Ovary (tissue), 10 donors: ENCODE measurements at places on chromosomes 6 and 20. TPM values are rescaled to one million over a fixed set of nuclear protein-coding genes. Genes with fewer than 3 reads are reported as not detected.

Gene WDR27
- 16.6 TPM for polyA plus RNA-seq

GRCh38 chr6:21132446-21132845, 461.1 kb upstream of the SOX4 start:
- DNase-seq, result no peak
- no peak overlapping the region for H3K4me3 ChIP-seq
- H3K27me3 ChIP-seq, result no peaks in the 10 kb centered on the region
- no peaks in the 10 kb centered on the region for H3K36me3 ChIP-seq
- H3K27ac ChIP-seq, result no peak overlapping the region

DNA sequence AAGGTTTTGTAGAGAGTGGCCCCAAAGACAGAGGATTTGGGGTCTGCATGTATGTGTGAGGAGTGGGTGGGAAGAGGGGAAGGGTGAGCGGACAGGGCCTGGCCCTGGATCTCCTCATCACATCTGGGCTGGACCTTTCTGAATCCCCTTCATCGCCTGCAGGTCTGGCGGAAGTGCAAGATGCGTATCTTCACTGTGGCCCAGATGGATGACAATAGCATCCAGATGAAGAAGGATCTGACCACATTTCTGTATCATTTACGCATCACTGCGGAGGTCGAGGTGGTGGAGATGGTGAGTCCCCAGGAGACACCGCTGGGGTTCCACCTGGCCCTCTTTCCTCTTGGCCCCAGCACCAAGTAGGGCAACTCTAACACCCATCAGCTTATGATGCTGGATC, 24.4 kb downstream of the SLC12A5 start:
- H3K36me3 ChIP-seq, result no peaks in the 10 kb centered on the region
- H3K27ac ChIP-seq, result no peak overlapping the region
- peaks cover 5% of the 10 kb centered on the region for H3K4me1 ChIP-seq
- H3K4me3 ChIP-seq, result no peak overlapping the region
- no peak for DNase-seq
- H3K27me3 ChIP-seq, result no peaks in the 10 kb centered on the region

- H3K4me1 ChIP-seq, result peaks cover 15% of the 10 kb centered on the region
- H3K27me3 ChIP-seq, result no peaks in the 10 kb centered on the region
- no peaks in the 10 kb centered on the region for H3K36me3 ChIP-seq
- DNase-seq, result no peak
- H3K27ac ChIP-seq, result no peak overlapping the region
These were observed 19.8 kb downstream of the RALY start for GRCh38 chr20:34013554-34013953.

Gene RIN2
- polyA plus RNA-seq, result 17.5 TPM

DNA sequence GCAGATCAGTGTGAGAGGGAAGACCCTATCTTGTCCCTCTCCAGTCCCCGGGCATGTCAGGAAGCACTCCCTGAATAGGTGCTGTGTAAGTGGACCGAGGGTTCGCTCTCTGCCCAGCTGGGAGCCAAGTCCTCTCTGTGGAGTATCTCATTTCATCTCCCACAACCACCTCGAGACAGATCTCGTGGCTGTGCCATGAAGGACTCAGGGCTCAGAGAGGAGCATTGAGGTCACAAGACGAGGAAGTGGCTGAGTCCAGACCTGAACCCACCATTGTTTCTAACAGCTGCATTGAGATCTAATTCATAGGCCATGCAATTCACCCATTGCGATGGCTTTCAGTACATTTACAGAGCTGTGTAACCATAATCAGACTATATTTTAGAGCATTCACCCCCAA, 34.7 kb upstream of the STX16 start:
- no peak overlapping the region for H3K27ac ChIP-seq
- no peaks in the 10 kb centered on the region for H3K27me3 ChIP-seq
- peaks cover 2% of the 10 kb centered on the region for H3K4me1 ChIP-seq
- no peak for DNase-seq
- no peak overlapping the region for H3K4me3 ChIP-seq

DNA sequence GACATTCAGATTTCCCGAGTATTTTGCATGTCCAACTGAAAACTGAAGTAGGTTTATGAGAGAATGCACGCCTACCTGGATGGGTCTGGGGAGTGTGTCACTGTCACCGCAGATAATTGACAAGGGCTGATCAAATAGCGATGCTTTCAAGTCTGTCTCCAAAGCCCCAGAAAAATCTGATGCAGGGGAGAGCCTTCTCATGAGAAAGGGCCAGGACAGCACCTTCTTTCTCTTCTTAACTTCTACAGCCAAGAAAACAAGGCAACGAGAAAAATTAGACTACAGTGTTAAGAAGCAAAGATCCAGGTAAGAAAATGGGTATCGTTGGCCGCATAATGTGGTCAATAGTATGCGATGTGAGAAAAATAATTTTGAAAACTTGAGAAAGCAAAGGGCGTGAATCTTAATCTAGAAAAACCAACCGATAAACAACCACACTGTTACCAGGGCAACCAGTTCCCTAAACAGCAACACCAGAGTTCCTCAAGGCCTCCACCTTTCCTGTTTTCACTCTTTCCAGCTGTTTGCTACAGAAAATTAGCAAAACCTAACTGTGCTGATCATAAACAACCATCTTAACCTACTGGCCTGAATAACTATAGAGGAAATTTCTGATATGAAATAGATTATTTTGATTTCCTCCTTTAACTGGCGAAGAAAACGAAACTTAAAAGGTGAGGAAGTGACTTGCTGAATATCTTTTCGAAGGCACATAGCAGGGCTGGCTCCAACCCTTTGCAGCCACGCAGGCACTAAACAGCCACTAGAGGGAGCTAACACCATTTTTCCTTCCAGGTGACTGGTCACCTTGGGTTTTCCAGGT, 2.6 kb downstream of the TAGAP start:
- H3K36me3 ChIP-seq, result no peaks in the 10 kb centered on the region
- peaks cover 3% of the 10 kb centered on the region for H3K4me1 ChIP-seq
- peak; percentile 66 for DNase-seq

DNA sequence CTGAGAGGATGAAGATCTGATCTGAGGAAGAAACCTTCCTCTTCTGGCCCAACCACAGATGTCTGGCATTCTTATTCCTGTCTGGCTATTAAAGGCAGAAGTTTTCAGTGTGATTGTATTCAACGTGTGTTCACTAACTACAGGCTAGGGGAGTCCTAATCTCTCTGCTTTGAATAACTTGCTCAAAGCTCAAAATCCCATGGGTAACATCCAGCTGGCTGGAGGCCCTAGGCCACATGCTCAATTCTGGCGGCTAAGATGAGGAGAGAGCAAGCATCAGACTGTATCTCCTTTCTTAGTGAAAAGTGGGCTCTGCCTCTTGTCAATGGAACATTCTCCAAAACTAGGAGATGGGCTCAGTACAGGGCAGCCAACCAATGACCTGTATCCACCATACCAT, 478.0 kb downstream of the KIF16B start:
- no peak overlapping the region for H3K4me3 ChIP-seq
- H3K36me3 ChIP-seq, result no peaks in the 10 kb centered on the region
- no peaks in the 10 kb centered on the region for H3K27me3 ChIP-seq
- no peak overlapping the region for H3K27ac ChIP-seq
- DNase-seq, result peak; percentile 70

Gene MYMX
- polyA plus RNA-seq, result 0.42 TPM

DNA sequence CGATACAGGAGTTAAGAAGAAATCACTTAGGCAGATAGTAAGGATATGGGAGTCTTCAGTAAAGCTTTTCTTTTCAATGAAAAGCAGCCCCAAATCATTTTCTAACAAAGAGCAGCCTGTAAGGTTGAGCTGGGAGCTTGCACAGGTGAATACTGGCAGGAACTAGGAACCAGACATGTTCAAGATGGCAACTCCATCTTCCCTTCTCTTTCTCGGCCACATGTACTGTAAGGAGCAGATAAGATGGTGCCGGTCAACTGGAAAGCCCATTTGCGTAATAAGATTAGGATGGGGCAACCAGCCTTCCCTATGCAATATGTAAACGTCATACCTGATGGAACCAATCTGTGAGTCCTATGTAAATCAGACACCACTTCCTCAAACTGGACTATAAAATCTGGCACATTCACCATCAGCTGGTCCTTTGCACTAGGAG, 46.2 kb upstream of the RNGTT start:
- H3K36me3 ChIP-seq, result no peaks in the 10 kb centered on the region
- no peak for DNase-seq
- H3K27ac ChIP-seq, result no peak overlapping the region
- no peaks in the 10 kb centered on the region for H3K4me1 ChIP-seq
- no peaks in the 10 kb centered on the region for H3K27me3 ChIP-seq

- H3K4me1 ChIP-seq, result peaks cover 15% of the 10 kb centered on the region
- no peaks in the 10 kb centered on the region for H3K27me3 ChIP-seq
- DNase-seq, result no peak
- H3K36me3 ChIP-seq, result no peaks in the 10 kb centered on the region
These were observed 25.9 kb downstream of the TAF4 start for GRCh38 chr20:62039738-62040137.

DNA sequence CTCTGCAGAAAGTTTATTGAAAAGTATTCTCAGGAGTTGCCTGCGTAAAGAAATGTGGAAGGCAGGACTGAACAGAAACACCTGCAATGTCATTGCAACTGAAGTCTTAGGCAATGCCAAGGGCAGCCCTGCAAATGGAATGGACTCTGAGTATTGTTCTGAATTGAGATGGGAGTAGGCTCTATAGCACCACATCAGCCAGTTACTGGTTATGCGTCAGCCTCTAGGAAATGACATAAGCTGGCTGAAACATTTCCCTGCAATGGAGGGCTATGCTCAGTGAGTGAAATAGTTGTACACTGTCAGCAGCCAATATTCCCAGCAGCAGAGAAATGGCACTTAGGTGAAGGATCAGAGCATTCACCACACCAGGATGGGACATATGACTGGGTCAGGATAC, 13.8 kb upstream of the GJE1 start:
- no peaks in the 10 kb centered on the region for H3K27me3 ChIP-seq
- no peaks in the 10 kb centered on the region for H3K4me1 ChIP-seq
- H3K27ac ChIP-seq, result no peak overlapping the region
- DNase-seq, result no peak
- no peak overlapping the region for H3K4me3 ChIP-seq

DNA sequence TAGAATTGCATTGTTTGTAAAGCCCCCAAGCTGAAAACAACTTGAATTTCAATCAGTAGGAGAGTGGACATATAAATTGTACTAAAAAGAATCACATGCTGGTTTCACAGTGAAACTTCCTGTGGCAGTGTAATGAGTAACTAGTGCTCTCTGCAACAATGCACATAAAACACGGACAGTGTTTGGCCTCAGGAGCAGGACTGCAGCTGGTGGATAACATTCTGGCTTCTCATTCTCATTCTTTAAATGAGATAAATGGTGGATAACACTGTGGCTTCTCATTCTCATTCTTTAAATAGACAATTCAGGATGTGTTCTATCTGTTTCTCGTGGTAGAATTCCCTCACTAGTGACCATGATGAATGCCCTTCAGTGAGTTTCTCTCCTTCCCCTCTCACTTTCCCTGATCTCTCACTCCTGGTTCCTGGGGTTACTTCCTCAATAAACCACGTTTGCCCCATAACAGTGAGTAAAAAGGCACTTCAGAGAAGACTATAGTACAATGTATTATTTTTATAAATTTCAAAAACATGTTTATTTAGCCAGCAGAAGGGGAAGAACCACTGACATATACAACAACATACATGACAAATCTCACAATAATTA, 59.9 kb downstream of the SLC22A2 start:
- H3K4me3 ChIP-seq, result no peak overlapping the region
- DNase-seq, result no peak
- H3K36me3 ChIP-seq, result no peaks in the 10 kb centered on the region
- peaks cover 2% of the 10 kb centered on the region for H3K4me1 ChIP-seq
- no peaks in the 10 kb centered on the region for H3K27me3 ChIP-seq

Gene UBE2J1
- polyA plus RNA-seq, result 21.6 TPM

- H3K4me3 ChIP-seq, result no peak overlapping the region
- DNase-seq, result no peak
- H3K27ac ChIP-seq, result no peak overlapping the region
- no peaks in the 10 kb centered on the region for H3K27me3 ChIP-seq
- H3K4me1 ChIP-seq, result peaks cover 1% of the 10 kb centered on the region
These were observed 100.8 kb downstream of the DTD1 start for GRCh38 chr20:18688676-18689075.

Gene HIVEP2
- 8.4 TPM for polyA plus RNA-seq

Gene TSHZ2
- 40.2 TPM for polyA plus RNA-seq

DNA sequence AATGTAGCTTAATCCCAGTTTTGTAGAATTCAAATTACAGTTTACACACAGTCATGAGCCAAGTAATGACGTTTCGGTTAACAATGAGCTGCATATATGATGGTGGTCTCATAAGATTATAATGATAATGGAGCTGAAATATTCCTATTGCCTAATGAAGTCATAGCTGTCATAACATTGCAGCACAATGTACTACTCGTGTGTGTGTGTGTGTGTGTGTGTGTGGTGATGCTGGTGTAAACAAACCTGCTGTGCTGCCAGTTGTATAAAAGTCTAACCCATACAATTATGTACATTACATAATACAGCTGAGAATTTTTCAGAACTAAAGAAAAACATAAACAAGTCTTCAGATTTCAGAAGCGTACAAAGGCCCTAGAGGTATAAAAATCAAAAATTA, 66.7 kb upstream of the ARID1B start:
- H3K27me3 ChIP-seq, result no peaks in the 10 kb centered on the region
- H3K4me1 ChIP-seq, result peaks cover 1% of the 10 kb centered on the region
- no peak overlapping the region for H3K27ac ChIP-seq
- no peaks in the 10 kb centered on the region for H3K36me3 ChIP-seq
- no peak overlapping the region for H3K4me3 ChIP-seq

Gene DSP
- polyA plus RNA-seq, result 12.7 TPM

DNA sequence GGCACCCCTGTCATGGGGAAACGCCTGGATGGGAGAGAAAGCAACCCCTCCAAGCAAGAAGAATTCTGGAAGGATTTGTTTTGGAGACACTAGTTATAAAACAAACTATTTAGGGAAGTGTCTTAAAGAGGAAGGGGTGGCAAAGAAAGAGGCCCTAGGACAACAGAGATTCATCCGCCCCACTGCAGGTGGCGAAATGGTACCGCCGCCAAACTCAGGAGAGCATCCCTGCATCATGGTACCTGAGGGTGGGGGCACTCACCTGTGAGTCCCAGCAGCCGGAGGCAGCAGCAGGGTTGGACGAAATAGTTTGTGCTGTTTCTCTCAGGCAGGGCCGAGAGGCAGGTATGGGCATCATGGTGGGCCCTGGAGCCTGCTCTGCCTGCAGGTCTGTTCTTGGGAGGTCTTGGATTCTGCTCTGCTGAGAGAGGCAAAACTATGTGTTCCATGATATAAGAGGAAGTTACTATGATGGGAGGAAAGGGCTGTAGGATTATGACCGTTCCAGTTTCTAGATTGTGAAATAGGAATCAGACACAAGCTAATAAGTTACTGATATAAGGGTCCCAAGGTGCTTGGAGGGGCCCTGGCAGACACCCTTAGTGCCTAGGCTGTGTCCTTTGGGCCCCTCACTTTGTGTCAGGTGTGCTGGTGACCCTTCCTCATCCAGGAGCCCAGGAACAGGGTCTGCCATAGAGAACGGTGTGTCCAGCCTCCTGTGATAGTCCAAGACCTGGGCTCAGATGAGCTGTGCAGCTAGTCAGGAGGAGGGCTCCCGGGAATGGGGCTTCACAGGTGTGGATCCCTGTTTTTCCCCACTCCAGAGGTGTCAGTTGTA, 20.4 kb downstream of the SIRPD start:
- no peaks in the 10 kb centered on the region for H3K4me1 ChIP-seq
- H3K36me3 ChIP-seq, result no peaks in the 10 kb centered on the region
- DNase-seq, result no peak
- H3K27ac ChIP-seq, result no peak overlapping the region
